C1 segment of cervical spinal cord (tissue), 14 donors: ENCODE measurements at places on chromosomes 1 and 21.
A peak's percentile ranks its signal among the peaks of the same experiment; 100 is the strongest.

- no peak for DNase-seq
Observed at GRCh38 chr1:226495716-226496115, 52.8 kb upstream of the STUM start.

DNA sequence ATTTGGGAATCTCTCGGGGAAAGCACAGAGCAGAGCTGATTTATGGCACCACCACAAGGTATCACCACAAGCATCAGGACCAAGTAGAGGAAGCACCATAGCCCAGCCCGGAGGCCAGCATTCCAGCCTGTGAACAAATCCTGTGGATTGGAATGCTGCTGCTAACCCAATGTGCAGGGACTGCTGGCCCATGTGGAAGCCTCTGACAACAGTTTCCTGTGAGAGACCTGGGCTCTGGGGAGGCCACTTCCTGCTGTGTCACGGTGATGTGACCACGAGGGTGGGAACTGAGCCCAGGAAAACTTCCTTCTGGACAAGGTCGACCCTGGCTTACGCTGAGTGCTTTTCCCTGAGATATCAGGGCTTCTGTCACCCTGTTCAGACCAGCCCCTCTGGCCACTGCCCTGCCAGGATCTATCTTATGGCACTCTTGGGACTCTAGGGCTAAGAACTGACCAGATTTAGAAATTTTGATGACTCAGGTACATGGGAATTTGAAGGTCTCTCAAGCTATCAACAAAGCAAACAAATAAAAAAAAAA is 88.3 kb upstream of the NGF start:
- no peak for DNase-seq

- no peak for DNase-seq
Observed at GRCh38 chr1:64526312-64526711, 56.4 kb downstream of the CACHD1 start.

GRCh38 chr1:9203511-9203982 is 31.0 kb upstream of the H6PD start:
- DNase-seq = no peak

DNA sequence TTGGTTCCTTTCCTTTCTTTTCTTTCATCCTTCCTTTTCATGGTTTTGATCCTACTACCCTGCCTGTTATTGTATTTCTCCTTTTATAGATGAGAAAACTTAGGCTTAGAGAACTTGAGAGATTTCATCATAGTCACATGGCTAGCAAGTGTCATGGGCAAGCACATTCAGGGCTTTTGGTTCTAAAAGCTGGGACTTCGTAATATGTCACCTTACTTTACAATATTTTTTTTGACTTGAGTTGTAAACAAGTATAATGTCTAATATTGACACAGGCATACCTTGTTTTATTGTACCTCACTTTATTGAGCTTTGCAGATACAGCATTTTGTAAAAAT is 70.7 kb downstream of the MTR start:
- no peak for DNase-seq

GRCh38 chr1:17645068-17645911 is 105.8 kb downstream of the ARHGEF10L start:
- no peak for DNase-seq

- DNase-seq = no peak
Observed at GRCh38 chr1:156594190-156594589, 2.6 kb downstream of the NAXE start.

- no peak for DNase-seq
Observed at GRCh38 chr1:55257958-55258357, 42.8 kb upstream of the USP24 start.

DNA sequence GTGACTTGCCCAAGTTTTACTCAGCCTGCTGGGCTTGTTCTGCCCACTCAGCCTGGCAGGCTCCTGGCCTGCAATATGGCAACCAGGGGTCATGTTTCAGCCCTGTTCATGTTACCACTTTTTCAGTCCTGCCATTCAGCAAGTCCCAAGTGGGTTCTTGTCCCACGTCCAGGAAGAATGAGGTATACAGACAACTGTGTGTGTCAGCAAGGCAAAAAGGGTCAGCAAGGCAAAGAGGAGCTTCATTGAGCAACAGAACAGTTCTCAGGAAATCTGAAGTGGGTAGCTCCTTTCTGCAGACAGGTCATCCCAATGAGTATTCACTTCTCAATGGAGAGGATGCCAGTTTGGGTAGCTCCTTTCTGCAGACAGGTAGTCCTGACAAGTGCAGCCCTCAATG is 1233.3 kb upstream of the B3GALT2 start:
- no peak for DNase-seq

GRCh38 chr1:156421062-156421938 is 52.3 kb downstream of the RHBG start:
- DNase-seq = peak; percentile 80

DNA sequence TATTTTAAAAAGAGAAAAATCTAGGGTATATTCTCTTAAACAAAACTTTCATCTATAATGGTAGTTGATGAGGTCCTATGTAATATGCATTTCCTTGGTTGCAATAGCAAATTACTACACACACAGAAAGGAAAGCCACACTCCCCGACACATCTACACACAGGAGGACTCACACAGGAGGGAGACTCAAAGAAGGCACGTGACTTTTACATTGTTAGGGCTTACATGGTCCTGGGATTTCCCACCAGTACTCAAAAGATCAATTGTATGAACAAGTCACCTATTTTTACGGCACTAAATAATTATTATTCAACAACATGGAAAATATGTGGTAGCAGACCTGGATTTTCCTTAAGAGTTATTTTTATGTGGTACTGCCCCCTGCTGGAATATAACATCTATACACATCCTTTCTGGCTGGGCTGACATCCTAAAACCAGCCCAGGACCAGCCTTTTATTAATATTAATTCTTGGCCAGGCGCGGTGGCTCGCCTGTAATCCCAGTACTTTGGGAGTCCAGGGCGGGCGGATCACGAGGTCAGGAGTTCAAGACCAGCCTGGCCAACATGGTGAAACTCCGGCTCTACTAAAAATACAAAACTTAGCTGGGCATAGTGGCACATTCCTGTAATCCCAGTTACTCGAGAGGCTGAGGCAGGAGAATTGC is 33.9 kb upstream of the LGALS8 start:
- DNase-seq = peak; percentile 31

DNA sequence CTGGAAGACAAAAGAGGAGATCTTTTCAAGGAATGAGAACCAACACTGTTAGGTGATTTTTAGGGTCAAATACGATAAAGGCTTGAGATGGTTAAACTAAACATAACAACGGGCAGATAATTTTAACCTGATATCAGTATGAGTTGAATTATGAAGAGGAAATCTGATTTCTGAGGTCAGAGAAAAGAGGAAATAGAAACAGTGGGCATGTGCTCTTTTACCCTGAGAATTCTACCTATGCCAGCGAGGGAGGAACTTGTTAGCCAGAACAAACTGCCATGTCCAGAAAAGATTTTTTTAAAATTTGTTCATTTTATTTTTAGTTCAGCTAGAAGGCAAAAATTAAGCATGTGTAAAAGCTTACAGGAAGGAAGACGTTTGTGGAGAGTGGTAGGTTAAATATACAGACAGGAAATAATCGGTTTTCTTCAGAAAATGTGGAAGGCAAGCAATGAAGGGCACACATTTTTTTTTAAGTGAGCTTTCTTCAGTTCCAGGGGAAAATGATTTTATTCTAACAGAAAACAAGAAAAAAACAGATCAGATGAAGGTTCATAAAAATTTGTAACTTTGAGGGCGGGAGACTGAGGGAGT is 1745.3 kb downstream of the MRPL39 start:
- DNase-seq = no peak

DNA sequence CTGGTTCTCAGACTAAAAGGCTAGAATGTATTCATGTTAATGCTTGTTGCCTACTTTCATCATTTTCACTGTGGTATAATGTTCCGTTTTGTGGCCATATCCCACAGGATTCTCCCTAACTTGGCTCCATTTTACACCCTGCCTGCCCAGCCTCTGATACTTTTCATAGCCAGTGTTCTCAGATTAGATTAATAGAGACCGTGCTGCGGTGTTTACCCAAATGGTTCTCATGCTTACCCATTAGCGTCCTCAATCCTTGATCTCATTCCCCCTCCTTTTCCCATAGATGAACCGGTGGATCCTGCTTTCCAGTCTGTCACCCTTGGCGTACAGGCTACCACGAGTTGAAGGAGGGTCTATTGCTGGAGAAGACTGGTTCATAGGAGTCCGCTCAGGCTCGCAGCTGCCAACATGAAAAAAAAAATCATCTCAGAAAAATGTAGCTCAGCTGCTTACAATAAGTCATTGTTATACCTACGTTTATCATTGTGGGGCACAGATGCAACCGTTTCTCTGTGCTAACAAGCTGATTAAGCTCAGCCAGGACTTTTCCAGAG is 78.7 kb downstream of the SETD4 start:
- DNase-seq = no peak

- no peak for DNase-seq
Observed at GRCh38 chr1:215660259-215660658, 93.2 kb downstream of the KCTD3 start.

DNA sequence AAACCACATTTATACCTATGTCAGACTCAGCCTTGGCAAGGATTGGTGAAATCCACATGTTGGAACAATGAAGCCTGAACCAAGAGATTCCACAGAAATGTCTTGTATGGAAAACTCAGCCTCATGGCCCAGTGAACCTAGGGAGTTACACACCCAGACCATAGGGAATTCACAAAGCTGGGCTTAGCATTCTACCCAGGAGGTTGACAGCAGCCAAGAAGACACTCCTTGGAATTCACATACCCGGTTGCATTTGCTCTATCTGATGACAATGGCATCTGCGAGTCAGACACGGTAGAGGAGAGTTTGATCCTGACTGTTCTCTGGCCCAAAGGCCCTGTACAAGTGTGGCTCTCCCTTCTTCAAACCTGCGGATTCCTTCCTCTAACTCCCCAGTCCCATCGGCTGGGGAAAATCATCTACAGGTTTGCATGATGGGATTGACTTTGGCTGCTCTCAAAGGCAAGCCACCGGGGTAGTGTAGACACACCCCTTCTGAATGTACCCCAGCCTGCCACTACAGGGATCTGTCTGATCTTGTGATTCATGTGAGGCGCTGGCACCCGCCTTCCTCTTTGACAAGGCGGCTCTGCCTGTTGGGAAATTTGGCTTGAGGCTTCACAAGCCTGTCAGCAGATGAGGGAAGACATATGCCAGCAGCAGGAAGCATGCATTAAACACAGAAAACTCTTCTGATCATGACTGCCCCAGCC is 297.3 kb upstream of the KAZN start:
- no peak for DNase-seq

GRCh38 chr21:32562426-32562825 is 22.9 kb downstream of the TCP10L start:
- DNase-seq = no peak
